Nephron progenitor cell (in vitro differentiated cells): ENCODE measurements at places on chromosomes 12 and 14.

DNA sequence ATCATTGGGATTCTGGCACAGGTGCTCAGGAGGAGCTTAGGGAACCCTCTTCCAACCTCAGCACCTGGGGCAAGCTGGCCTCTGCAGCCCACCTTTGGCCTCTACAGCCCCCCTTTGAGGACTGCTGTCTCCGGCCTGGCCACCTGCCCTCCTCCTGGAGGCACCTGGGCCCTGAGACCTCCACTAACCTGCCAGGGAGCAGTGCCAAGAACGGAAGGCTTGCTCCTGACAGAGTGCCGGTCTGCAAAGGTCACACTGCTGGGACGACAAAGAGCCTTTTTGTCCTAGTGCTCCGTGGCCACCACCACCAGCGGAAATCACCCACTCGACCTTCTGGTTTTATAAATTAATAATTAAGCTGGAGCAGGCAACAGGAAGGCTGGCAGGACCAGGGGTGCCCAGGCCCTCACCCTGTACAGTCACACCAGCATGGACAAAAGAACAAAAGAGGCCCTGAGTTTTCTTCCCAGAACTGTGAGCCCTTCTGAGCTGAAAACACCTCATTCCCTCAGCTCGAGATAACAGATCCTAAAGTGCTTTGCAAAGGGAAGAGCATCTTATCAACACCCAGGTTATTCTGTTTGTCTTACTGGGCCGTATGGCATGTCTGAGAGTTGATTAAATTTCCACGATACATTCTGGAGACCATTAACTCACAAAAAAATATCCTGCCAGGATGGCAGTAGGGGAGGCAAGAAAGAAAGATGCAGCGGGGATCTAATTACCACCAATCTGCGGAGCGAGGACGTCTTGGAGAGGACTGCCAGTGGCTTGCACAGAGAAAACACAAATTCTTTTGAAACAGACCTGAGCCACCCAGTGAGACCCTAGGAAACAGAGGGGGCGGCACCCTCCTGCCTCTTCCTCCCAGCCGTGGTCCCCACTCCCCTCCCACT, 8.2 kb downstream of the TESC start:
- DNase-seq = no peak

GRCh38 chr12:7210642-7211151, 21.2 kb downstream of the PEX5 start:
- no peak for DNase-seq

DNA sequence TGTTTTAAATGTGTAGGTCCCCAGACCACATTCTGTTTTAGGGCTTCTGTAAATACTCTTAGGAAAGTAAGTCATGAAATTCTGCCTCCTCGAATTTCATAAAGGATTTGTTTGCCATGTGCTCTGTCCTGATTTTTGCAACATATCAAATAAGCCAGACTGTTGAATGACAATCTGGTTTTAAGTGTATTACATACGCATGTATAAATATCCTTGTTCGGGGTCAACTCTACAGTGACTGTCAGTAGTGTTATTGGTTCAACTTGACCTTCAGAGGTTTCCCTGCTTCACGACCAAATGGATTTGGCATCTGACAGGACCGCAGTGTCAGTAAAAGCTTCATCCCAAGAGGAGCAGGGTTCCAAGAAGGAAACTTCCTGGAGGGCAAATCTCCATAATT, 52.7 kb downstream of the PPM1A start:
- DNase-seq = no peak

GRCh38 chr12:104588047-104588920, 131.5 kb downstream of the CHST11 start:
- peak; percentile 19 for DNase-seq

GRCh38 chr12:15088105-15088504, 115.3 kb downstream of the PDE6H start:
- no peak for DNase-seq

- DNase-seq = no peak
These were observed 905 bp downstream of the ADCK1 start for GRCh38 chr14:77800814-77801213.

GRCh38 chr14:59278111-59278510, 89.6 kb downstream of the DAAM1 start:
- no peak for DNase-seq

DNA sequence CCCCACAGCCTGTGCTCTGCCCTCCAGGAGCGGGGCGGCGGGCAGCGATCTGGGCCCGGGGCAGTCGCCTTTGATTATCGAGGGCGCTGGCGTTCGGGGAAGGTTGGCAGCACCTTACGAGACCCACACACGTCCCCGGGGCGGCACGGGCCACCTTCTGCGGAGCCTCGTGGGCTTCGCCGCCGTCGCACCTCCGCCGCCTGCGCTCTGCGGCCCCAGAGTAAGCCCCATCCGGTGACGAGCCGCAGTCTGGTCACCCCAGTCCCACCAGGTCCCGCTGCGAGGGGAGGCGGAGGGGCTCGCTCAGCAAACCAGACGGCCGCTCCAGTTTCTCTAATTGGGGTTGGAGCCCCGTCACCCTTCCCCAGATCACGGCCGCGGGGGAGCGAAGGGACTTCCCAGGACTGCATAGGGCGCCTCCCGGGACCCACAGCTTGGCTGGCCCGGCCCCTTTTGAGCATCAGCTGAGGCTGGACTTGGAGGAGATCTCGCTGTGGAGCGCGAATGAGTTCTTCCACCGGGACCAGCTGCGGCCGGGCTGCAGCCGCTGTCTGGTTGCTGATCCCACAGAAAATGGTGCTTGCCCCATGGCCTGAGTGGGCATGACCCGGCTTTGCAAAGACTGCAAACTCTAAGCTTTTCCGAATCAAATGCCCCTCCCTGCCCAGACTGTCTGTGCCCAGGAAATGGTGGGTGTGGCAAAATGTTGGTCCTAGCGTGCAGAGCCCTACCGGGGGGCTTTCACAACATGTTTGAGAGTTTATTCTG, 560 bp downstream of the LGALS3 start:
- peak; percentile 57 for DNase-seq
